ENCODE measurements at places on chromosomes 2 and 18.

- DNase-seq, result no peak
These were observed 141.1 kb downstream of the PARD3B start for GRCh38 chr2:204686406-204686805.

DNA sequence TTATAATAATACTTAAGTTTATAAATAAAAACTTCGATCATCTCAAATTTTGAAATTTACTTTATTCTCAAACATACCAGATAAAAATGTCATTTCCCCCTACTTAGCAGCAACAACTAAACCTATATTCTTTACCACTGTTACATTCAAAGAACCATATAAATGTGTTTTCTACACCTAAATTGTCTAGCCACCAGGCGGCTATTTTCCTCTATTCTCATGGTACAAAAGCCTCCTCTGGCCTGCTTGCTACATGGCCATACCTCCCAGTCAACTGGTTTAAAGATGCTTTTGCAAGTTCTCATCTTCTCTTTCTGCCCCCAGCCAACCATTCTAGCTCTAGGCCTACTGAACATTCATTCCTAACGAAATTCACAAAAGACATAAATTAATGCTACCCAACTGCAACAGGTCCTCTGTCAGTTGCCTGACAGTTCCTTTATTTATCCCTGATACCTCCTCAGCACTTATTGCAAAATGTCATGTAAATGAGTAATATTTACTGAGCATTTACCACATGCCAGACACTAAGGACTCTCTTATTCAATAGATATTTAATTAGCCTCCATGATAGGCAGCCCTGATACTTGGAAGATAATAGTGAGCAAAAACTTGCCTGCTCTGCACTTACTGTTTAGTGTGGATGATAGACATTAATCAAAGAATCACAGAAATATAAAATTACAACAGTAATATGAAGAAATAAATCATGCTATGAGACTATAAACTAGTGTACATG is 5.0 kb downstream of the C1D start:
- DNase-seq, result no peak

- no peak for DNase-seq
These were observed 28.4 kb downstream of the NGEF start for GRCh38 chr2:232984451-232985207.

- no peak for DNase-seq
These were observed 265.4 kb upstream of the UBE2E3 start for GRCh38 chr2:180715044-180715443.

GRCh38 chr2:176745543-176746200 is 466.9 kb upstream of the HNRNPA3 start:
- DNase-seq, result no peak

DNA sequence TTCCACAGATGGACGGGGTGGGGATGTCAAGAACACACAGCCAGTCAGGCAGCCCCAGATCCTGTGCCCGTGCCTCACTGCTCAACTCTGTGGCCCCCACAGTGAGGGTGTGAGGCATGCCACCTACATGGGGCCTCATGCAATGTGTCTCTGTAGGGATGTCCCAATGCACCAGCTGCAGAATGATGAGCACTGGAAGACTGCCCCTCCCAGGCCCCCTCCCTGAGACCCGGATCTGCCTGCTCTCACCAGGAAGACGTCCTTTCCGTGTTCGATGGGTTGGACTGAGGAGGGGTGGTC is 124.2 kb downstream of the TWIST2 start:
- no peak for DNase-seq

DNA sequence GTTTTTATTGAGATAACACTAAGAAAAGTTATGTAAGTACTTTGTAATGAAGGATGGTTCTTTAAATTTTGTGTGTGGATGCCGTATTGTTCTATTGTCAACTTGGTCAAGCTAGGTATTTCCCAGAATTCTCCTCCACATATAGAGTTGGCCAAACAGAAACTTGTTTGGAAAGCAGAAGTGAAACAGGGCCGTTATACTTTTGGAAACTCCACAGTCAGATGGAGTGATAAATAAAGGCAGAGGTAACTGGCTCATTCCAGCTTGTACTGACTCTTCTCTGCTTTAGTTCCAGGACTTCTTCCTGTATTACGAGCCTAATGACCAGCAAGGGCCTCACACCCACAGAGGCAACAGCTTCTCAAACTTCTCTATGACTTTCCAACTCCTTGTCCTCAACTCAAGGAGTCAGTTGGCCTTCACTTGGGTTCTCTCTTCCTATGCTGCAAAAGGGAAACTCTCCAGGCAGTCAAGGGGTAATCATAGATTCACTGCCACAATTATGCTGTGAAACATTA is 16.4 kb upstream of the STARD7 start:
- DNase-seq, result no peak

DNA sequence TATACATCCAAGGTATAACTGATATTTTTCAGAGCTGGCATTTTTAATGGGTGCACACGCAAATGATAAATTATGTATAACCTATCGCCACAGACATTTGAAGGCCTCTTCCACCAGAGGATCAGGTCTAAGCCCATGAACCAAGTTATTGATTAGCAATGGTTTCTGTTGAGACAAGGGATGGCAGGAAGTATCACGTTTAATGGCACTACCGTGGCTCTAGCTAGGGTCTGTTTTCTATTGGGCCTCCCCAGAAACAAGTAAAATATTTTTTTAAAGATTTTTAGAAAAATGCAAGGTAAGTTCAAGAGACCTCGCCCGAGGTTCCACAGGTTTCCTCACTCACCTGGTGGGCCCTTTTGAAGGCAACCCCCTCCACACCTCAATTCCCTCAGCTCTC is 667 bp downstream of the GFPT1 start:
- no peak for DNase-seq

DNA sequence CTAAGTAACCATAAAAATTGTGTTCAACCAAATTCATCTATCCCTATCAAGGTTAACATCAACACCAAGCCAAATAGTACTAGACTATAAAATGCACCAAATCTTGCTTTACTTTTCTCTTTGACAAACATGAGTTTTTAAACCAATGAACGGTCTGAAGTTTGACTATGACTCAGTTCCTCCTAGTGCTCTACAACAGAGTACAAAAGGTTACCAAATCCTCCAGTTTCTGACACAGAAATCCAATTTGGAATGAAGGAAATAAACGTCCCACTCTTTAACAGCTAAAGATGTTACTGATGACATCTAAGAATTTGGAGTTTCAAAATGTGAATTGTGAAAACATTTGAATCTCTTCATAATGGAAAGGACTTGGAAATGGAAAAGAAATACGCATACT is 11.8 kb upstream of the ACVR1 start:
- no peak for DNase-seq

DNA sequence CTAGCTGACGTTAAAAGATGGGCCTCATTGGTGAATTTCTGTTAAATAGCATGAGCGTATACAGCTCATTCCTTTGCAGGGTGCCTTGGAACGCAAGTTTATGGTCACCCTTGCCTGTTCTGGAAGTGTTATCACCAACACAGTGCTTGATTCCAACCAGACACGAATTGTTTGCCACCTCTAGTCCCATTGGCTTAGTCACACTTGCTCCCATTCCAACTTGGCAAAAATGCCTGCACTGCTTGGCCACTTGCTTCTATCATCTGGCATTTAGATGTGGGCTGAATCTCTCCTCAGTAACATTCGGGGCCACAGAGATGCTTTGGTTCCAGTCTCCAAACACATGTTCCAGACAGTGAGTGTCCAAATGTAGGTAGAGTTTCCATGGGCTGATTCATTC is 27.5 kb upstream of the ACVR1 start:
- DNase-seq, result no peak

GRCh38 chr2:20451761-20452499 is 5.1 kb downstream of the RHOB start:
- no peak for DNase-seq

DNA sequence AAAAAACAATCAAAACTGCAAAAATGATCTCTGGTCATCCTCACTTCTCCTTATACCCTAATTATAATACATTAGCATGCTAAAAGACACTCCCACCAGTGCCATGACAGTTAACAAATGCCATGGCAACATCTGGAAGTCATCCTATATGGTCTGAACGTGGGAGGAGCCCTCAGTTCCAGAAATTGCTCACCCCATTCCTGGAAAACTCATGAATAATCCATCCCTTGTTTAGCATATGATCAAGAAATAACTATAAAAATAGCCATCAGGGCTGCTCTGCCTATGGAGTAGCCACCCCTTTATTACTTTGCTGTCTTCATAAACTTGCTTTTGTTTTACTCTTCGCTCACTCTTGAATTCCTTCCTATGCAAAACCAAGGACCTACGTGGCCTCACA is 5.7 kb upstream of the C2orf80 start:
- DNase-seq, result no peak

DNA sequence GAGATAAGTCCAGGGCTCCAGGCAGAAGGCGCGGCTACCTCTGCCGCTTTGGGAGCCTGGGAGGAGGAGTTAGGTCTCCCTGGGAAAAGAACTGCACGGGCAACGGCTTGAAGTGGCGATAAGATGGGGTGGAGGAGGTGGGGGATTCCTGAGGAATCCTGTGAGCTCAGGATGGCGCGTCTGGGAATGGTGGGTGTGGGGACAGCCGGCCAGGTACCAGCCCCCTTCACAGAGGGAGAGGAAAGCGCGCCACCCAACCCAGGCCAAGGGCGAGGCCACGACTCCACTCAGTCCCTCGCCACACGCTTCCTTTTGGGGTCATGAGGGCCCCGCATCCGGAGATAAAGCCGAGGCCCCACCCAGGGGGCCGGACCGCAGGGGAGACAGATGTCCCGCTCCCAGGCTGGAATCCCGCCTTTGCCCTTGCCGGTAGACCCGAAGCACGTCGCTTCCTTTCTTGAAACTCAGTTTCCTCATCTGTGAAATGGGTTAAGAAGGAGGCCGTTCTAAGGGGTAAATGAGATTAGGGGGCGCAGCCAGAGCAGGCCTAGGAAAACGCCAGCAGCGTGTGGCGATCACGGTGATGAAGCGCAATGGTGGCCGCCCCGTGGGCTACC is 1.7 kb upstream of the CTDSP1 start:
- DNase-seq, result no peak

DNA sequence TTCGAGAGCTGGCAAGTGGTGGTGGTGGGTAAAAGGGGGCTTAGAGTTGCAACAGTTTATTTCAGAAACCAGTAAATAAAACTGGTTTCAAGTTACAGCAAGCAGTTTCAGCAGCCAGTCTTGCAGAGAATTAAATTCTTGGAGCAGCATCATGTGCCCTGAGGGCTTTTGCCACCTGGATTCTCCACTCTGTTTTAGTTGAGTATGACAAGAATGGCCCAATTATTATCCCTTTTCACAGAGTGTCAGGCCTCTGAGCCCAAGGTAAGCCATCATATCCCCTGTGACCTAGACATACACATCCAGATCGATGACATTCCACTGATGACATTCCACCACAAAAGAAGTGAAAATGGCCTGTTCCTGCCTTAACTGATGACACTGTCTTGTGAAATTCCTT is 72.8 kb upstream of the FANCL start:
- DNase-seq, result no peak

DNA sequence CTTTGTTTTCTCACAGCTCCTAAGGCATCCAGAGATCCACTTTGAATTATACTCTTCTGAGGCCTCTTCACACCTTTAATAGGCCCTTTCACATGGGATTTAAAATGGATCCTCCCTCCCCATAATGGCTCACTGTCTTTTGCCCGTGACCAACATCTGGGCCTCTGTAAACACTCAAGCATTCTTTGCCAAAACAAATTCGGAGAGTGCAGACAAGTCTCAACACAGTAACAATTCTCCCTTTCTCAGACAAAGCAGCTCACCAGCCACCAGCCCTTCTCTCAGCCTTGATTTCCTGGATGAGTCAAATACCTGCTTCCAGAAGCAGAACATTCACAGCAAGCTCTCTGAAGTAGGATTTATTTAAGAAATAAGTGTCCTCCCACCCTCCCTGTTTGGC is 14.0 kb upstream of the IMP4 start:
- DNase-seq, result no peak

- DNase-seq, result no peak
These were observed 267.0 kb downstream of the CCDC85A start for GRCh38 chr2:56450772-56451171.

DNA sequence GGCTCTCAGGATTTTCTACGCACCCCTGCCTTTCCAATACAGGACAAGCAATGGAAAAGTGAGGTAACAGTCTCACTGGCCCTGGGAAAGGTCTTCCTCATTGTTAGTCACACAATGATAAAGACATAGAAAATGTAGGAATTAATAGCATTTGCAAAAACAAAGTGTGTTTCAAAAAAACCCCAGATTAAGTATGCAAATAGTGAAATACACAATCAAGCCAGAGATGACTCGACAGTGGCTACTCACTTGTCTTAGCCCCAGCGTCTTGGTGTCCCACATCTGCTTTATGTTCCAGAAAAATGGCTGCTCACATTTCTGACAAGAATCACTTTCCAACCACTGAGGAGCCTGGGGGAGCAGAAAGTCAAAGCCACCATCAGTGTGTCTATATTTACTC is 47.0 kb upstream of the AP1S3 start:
- no peak for DNase-seq

GRCh38 chr2:185132501-185133041 is 534.2 kb downstream of the ZNF804A start:
- DNase-seq, result no peak

- DNase-seq, result no peak
These were observed 65.1 kb upstream of the TMEM17 start for GRCh38 chr2:62570861-62571698.

GRCh38 chr2:182165202-182165601 is 179.5 kb downstream of the PPP1R1C start:
- no peak for DNase-seq

DNA sequence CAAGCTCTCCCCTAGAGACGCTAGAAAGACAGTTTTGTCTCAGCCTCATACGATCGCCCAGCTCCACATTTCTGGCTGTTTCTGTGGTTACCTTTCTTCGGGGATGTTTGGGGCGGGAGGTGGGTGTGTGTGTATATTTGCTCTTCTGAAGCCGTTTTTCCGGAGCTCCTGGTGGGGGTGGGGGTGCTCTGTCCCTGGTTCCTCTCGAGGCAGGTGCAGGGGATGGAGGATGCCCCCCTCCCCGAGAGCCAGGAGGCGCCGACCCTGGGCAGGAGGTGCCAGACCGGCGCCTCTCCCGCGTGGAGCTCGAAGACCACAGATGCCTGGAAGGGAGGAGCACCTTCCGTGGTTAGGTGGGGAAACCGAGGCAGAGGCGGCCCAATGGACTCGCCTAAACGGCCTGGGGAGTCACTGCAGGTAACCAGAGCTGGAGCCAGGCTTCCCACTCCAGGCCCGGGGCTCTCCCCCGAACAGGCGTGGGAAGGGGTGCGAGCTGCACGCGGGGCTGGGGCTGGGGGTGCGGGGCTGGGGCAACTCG is 694 bp upstream of the HPCAL1 start:
- DNase-seq, result no peak

GRCh38 chr2:16117791-16118610 is 177.7 kb downstream of the MYCN start:
- no peak for DNase-seq

GRCh38 chr18:63158676-63159291 is 160.8 kb downstream of the BCL2 start:
- no peak for DNase-seq

DNA sequence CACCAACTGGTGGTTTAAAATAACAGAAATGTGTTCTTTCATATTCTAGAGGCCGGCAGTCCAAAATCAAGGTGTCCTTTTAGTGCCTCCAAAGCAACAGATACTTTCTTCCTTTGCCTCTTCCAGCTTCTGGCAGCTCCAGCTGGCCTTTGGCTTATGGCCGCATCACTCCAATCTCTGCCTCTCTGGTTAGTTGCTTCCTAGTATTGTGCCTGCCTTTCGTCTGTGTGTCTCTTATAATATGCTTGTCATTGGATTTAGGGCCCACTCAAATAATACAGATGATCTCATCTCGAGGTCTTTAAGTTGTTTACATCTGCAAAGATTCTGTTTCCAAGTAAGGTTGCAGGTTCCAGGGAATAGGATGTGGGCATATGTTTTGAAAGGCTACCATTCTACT is 855.2 kb upstream of the ID2 start:
- no peak for DNase-seq

GRCh38 chr2:74522516-74522915 is 3.5 kb downstream of the DQX1 start:
- no peak for DNase-seq

Data from substantia nigra (tissue), 51 donors.